Kasumi-1 (cell line): ENCODE measurements at places on chromosomes 1 and 21.
A peak's percentile ranks its signal among the peaks of the same experiment; 100 is the strongest.

GRCh38 chr21:44461464-44462001 lies 6.2 kb downstream of the LRRC3 start:
- no peak for DNase-seq

DNA sequence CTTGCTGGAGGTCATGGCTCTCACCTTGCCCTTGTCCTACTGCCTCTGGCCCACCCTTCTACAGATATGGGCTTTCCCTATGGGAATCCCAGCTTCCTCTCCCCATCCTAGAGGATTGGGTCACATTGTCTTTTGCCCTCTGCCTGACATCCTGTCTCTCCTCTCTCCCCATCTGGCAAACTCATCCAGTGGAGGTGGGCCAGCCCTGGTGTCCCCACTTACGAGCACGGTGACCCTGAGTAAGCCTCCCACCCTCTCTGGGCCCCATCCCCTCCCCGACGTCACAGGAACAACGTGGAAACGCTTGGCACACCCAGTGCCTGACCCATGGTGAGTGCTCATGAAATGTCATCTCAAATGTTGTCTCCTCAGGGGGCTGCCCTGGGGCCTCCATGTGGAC lies 56.1 kb upstream of the ID3 start:
- DNase-seq: no peak

- DNase-seq: no peak
Measured at GRCh38 chr21:18960306-18960705, 556.7 kb upstream of the TMPRSS15 start.

GRCh38 chr21:33586927-33587326 lies 1.6 kb downstream of the DONSON start:
- DNase-seq: no peak

- no peak for DNase-seq
Measured at GRCh38 chr21:45262616-45263015, 25.1 kb downstream of the POFUT2 start.

DNA sequence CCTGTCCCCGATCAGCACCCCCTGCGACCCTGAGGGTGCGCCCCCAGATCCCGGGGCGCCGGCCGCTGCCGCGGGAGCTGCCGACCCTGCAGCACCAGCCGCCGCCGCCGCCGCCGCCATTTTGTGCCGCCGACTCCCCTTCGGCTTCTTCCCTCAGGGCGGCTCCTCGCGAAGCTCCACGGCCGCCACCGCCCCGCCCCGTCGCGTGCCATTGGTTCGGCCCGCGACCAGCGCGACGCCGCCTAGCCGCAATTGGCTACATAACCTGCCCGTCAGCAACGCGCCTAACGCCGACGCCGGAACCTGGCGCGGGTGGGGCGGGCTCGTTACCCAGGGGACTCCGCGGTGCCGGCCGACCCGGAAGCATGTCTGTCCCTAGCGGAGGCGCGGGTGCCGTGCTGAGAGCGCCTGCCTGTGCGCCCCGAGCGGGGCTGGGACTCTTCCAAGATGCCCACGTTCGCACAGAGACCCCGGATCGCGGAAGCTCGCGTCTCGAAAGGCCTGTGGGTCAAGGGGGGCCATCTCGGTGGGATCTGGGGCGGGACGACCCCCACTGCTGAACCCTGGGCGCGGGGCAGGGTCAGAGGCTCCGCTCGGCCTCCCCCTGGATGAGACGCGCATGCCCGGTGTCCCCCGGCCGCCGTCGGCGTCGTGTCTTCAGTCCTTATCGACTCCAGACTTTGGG lies at the start of gene CCNL2:
TSS of gene CCNL2 (minus strand) at position 149 of the 685 bp plus-strand sequence. CDS start at position 120, 29 bp downstream.
- peak; percentile 94 for DNase-seq

DNA sequence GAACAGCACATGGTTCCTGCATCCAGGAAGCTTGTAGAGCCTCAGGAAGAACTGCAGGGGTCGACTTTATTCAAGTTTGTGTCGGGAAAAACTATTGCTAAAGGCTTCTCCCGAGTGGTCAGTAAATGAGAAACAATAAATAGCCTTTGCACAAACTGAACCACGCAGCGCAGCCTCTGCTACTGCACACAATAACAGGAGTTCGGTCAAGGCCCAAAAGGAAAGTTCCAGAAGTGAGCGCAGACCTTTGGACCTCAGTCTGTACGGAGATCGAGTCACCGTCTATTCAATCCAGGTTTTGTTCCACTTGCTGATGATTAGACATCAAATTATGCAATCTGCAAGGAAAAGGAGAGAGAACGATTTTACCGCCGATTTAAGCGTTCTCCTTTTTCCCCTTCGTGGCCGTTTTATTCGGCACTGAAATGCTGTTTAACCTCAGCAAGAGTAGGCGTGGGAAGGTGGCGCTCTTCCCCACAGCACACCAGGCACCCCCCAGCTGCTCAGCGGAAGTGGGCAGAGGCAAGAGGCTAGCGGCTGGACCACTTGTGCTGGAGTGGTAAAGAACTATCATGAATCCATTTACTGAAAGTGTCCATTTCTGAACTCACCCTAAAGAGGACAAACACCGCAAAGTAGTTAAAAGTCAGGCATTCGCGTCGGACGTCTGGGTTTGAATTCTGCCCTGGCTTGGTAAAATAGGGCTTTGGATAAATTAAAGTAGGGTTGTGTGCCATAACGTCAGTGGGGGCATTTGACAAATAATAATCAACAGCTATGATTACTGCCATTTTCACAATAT lies 6.1 kb upstream of the LHX8 start:
- DNase-seq: no peak

- DNase-seq: no peak
Measured at GRCh38 chr1:223425550-223425949, 32.3 kb downstream of the CCDC185 start.

DNA sequence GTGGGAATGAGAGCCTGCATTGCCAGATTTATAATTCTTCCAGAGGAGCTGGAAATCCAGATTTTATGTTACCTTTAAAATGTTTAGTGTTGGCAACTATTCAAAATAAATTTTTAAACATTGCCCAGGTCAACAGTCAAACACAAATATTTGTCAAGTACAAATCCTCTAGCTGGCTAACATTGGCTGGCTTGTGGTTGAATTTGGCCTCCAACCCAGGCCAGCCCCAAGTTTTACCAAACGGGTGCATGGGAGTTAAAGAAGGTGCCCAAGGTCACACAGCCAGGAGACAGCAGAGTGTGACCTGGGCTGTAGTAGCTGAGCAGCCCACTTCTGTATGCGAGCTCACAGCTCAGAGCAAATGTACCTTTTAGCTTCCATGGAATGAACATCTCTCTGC lies 240.6 kb downstream of the DSCAM start:
- DNase-seq: no peak

DNA sequence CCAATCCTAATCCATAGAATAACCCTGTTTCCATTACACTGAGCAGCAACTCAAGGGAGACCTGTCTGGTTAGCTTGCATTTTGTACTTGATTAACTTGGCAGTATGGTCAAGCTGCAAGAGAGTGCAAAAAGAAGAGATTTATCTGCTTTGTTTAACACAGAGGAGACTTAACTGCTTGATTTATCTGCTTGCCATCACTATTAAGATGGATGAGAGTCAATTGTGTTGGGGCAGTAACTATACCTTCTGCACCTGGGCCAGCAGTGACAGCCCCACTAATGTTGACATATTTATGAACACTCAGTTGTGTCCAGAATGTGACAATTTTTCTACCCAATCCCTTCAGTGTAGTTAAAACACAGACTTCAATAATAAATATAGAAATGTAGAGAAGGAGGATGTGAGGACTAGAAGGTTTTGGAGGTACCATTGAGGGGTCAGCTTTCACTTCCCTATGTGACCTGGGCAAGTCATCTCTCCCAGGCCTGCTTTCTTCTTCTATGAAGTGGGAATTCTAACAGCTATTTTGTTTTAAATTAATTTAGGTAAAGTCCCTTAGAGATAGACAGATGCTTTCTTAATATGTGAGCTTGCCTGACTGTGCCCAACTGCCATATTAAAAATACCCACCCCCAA lies 159.1 kb upstream of the KCNK2 start:
- no peak for DNase-seq
